ENCODE measurements at places on chromosomes 7 and 10.

- DNase-seq: no peak
Observed at GRCh38 chr10:61828034-61828433, 73.5 kb upstream of the ARID5B start.

DNA sequence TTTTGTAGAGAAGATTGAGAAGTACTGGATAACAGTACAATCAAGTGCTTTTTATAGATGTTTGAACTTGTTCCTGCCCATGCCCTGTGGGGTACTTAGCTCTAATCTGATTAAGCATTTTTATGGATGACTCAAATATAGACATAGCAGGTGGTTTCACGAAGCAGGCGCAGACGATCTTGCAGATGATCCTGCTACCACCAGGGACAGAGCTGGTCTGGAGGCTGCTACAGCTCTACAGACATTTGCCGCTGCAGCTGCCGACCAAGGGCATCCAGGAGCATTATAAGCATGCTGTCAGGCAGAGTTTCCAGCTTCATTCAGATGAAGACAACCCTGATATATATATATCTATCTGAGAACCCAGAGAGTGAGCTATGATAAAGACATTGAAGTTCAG, 650.4 kb downstream of the NXPH1 start:
- DNase-seq: no peak

DNA sequence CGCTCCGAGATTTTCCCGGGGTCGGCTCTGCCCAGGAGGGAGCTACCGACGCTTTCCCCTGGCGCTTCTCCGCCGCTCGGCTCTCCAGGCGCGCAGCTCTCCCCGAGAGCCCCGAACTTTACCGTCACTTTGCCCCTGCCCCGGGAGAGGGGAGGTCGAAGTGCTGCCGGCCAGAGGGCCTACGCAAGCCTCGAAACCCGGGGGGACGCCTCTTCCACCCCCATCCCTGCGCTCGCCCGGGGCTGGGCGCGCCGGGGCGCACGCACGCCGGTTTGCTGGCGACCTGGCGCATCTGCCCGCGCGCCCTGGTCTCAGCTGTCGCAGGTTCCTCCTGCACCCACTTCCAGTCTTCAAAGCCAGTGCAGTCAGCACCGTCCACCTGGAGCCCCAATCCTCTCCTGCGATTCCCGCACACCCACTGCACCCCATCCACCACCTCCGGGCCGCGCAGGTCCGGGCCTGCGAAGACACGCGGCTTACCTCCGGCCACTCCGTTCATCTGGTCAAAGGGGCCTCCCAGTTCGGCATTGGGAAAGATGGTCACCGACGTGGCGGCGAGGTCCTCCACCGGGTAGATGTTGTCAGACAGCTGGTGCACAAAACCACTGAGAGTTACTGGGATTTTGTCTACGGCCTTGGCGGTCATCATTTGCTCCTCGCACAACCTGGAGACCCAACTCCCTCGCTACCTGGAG, 638 bp downstream of the EGR2 start:
- peak; percentile 7 for DNase-seq

DNA sequence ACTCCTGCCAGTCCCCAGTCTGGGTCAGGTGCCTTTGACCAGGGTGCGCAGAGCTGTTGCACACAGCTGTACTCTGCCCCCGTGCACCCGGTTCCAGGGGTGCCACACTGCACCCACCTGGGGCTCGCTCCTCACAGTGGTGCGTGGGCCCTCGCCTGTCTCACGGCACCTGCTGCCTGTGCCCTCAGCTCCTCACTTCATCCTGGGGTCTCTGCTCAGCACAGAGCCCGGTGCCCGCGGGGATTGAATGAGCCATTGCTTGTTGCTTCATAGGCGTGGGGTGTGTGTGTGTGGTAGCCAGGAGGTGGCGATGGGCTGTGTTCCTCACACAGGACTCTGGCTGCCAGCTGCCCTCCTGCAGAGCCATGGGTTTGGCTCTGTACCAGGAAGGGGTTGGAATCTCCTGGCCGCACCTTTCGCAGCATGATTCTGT, 18.5 kb downstream of the EIF3B start:
- DNase-seq: no peak

DNA sequence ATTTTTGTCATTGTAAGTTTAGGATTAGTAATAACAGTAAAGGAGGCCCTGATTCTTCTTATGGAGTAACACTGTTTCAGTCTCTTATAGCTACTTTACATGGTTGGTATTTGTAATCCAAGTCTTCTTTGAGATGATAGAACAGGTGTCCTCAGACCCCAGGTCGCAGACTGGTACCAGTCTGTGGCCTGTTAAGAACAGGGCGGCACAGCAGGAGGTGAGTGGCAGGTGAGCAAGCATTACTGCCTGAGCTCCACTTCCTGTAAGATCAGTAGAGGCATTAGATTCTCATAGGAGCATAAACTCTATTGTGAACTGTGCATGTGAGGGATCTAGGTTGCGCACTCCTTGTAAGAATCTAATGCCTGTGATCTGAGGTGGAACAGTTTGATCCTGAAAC, 77.3 kb downstream of the STK31 start:
- no peak for DNase-seq

DNA sequence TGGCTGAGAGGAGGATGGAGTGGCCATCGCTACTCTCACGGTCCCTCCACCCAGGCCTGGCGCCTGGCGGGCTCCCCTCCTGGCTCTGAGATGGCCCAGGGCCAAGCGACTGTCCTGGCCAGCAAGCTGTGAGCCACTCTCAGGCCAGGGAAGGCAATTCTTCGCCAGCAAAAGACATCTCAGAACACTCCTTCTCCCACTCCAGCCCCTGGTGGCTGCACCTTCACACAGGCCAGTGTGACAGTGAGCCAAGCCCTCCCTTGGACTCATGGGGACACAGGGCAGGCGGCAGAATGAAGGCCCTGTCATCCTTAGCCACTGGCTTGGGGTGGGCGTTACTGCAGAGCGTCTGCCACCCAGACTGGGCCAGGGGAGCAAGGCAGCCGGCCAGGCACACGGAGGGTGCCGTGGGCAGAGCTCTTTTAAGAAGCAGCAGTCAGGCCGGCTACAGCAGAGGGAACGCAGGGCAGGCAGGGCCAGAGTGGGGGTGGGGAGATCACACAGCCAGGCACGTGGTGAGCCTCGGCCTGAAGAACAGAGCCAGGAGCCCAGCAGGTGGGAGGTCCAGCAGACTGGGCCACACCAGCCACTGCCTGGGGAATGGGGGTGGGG, 14.4 kb downstream of the STK32C start:
- no peak for DNase-seq

DNA sequence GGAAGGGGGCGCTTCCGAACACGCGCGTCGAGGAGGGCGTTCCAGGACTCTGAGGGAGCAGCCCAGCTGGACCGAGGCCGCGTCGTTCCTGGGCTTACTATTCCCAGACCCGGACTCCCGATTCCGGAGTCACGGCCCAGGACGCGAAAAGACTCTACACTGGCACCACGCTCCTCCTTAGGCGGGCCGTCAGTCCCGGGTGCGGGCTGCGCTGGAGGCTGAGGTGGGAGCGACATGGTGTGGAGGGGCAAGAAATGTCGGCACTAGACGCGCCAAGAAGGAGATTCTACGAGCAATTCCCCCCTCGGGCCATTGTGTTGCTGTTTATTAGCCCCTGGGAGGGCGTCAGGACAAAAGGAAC, 584 bp upstream of the RUNDC3B start:
- DNase-seq: no peak

DNA sequence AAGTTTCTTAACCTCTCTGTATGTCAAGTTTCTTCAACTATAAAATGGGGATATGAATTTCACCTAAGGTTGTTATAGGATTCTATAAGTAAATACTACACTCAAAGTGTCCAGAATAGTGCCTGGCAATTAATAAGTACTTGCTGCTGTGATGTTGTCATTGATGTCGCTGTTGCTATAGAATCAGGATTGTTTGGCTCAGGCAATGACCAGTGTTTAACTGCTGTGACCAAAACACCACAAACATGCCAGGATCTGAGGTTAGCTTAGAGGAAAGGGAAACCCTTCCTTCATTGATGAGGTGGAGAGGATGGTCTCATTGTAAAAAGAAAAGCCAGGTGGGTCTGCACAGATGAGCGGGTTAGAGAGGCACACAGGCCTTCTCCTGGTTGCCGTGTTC, 223.1 kb upstream of the INHBA start:
- DNase-seq: peak; percentile 68

GRCh38 chr7:159211540-159212182, 67.0 kb upstream of the VIPR2 start:
- DNase-seq: no peak

GRCh38 chr10:96913906-96914305, 81.8 kb downstream of the LCOR start:
- no peak for DNase-seq

GRCh38 chr10:111392910-111393309, 316.1 kb downstream of the ADRA2A start:
- no peak for DNase-seq

GRCh38 chr10:132814469-132814856, 28.5 kb upstream of the NKX6-2 start:
- no peak for DNase-seq

DNA sequence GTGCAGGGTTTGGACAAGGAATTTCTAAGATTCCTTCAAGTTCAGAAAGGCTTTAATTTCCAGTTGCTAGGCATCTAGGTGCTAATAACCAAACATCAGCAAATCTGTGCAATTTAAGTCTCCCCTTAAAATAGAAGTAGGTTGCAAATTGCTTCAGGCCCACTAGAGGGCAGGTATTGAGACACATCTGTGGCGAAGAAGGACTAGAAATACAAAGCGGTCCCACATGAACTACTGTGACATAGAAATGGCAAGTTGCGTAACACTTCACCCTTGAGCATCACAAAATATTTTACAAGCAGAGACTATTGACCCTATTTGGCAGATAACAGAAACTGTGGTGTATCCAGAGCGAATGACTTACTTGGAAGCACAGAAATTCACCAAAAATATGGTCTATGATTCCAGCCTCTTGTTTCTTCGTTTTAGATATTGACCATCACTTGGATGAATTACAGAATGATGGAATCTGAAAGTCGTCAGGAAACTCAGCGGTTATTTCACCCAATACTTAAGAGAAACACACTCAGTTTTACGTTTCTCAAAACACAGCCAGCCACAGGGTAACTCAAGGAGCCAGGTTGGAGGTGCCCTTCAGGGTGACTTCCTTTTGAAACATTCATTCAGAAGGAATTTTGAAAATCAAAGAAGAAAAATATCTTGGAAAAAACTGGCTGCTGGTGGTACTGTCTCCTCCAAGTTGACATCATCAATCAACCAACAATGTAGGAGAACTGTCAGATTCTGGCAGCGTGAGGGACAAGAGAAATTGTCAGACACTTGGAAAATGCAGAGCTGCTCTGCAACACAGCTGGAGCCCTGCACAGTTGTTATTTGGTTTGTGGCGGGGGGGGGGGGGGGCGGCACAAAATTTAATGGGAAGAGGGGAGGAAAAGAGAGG, 256.3 kb upstream of the MINDY3 start:
- no peak for DNase-seq

DNA sequence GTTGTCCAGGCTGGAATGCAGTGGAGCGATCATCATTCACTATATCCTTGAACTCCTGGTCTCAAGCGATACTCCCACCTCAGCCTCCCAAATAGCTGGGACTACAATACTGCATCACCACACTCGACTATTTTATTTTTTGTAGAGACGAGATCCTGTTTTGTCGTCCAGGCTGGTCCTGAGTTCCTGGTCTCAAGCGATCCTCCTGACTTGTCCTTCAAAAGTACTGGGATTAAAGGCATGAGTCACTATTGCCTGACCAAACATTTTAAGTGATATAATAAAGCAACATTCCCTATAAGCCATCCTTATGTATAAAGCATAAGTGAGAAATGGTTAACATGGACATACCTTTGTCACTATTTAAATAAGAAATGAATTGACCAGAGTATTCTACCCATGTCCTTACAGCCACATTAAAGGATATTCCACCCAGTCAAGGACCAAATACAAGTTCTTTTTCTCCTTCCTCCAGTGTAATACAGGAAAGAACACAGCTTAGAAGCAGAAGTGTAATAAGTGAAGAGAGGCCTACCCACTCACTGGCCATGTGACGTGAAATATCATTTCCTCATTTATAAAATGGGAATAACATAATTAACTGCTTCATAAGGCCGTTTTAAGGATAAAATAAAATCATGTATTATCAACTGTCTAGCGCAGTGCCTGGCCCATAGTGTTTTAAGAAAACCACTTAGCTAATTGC, 82.0 kb downstream of the DOCK4 start:
- DNase-seq: no peak

GRCh38 chr10:43078986-43079273, 2.1 kb downstream of the RET start:
- DNase-seq: peak; percentile 20

DNA sequence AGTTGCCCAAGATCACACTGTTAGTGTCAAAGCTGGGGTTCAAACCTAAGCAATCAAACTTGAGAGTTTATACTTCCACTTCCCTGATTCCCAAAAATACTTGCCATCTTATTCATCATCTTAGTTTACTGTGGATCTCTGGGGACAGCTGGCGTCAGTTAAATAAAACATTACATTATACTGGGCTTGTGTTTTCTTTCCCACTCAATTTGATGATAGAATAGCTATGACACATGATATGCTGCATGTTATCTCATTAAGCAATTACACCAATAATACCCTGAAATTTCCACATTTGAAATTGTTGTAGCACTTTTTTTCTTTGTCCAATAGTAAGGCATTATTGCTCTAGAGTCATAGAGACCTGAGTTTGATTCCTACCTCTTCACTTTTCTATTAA, 62.9 kb upstream of the MXI1 start:
- DNase-seq: no peak

DNA sequence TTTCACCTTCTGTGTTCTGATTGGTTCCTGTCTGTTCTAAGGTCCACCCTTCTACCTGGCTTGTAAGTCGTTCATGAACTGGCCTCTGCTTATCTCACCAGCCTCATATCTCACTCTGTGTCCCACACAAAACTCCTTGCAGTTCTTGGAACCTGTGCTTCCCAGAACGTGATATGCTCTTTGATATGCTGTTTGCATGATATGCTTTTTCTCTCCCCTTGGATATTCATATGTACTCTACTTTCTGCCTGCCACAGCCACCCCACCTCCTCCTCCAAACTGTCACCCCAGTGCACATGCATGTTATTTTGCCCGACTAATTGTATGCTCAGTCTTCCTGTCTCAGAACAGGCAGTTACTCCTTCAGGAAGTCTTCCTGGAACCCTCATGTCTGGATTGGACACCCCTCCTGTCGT, 1.9 kb upstream of the ITPRIP start:
- no peak for DNase-seq

GRCh38 chr7:155901176-155901575, 88.9 kb upstream of the SHH start:
- DNase-seq: no peak

GRCh38 chr7:94064541-94065191, 60.5 kb upstream of the BET1 start:
- DNase-seq: peak; percentile 53

Data from M059J (cell line).